Esophagus muscularis mucosa (tissue), 4 donors: ENCODE measurements at places on chromosomes 7 and 10. TPM values are rescaled to one million over a fixed set of nuclear protein-coding genes. Genes with fewer than 3 reads are reported as not detected.

The TDRD1 gene
- total RNA-seq, result not detected

The SLC18A3 gene
- total RNA-seq, result 0.42 TPM

The TBRG4 gene
- 60.1 TPM for total RNA-seq

The PLXNA4 gene
- 6.6 TPM for total RNA-seq

The ZNF239 gene
- 4.9 TPM for total RNA-seq

The HYAL4 gene
- total RNA-seq, result not detected

The FFAR4 gene
- total RNA-seq, result 0.45 TPM

The WNT2 gene
- 2.8 TPM for total RNA-seq

- H3K4me3 ChIP-seq, result no peak overlapping the region
- no peaks in the 10 kb centered on the region for H3K4me1 ChIP-seq
- no peaks in the 10 kb centered on the region for H3K27me3 ChIP-seq
Measured at GRCh38 chr10:62972103-62972502, 155.9 kb upstream of the EGR2 start.

GRCh38 chr7:11009631-11010030 lies 36.0 kb downstream of the PHF14 start:
- no peaks in the 10 kb centered on the region for H3K27me3 ChIP-seq
- no peak overlapping the region for H3K4me3 ChIP-seq
- H3K27ac ChIP-seq, result no peak overlapping the region

DNA sequence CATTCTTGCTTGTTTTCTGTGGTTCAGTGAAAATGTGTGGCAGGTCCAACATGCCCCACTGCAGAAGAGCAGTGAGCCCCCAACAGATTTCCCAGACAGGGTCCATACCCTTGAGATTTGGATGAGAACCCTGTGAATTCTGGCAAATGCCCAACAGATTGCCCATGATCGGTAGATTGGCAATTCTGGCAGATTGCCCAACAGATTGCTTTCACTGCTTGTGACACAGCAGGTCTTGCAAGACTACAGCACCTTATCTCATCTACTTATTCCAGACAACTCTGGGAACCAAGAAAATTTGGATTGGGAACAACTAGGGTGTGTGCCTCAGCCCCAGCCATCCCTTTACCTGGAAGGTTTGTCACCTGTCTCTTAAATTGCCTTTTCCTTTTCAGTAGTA lies 143.7 kb upstream of the COL1A2 start:
- no peaks in the 10 kb centered on the region for H3K4me1 ChIP-seq
- no peak overlapping the region for H3K4me3 ChIP-seq
- DNase-seq, result no peak
- H3K27ac ChIP-seq, result no peak overlapping the region
- H3K36me3 ChIP-seq, result no peaks in the 10 kb centered on the region

DNA sequence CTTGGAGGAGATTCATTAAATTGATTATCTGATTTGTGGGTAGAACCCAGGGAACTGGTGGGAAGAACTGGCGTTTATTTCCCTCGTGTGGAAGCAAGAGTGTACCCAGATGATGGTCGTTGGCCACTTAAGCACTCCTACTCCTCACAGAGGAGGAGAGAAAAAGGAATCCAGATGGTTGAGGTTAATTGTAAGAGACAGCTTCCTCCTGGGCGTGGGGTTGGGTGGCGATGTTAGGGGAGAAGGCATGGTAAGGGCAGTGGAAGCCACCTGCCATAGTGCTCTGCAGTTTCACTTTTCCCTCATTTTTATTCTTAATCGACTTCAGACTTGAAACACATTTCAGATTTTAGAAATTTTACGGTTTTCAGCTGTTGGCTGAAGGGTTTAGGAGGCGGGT lies 104.1 kb downstream of the DOCK1 start:
- no peak for DNase-seq
- H3K27ac ChIP-seq, result no peak overlapping the region
- H3K4me3 ChIP-seq, result no peak overlapping the region
- no peaks in the 10 kb centered on the region for H3K36me3 ChIP-seq

- no peak for DNase-seq
- H3K27me3 ChIP-seq, result no peaks in the 10 kb centered on the region
- no peak overlapping the region for H3K27ac ChIP-seq
- H3K36me3 ChIP-seq, result peaks cover 9% of the 10 kb centered on the region
Measured at GRCh38 chr7:121048195-121048594, 59.7 kb downstream of the CPED1 start.

DNA sequence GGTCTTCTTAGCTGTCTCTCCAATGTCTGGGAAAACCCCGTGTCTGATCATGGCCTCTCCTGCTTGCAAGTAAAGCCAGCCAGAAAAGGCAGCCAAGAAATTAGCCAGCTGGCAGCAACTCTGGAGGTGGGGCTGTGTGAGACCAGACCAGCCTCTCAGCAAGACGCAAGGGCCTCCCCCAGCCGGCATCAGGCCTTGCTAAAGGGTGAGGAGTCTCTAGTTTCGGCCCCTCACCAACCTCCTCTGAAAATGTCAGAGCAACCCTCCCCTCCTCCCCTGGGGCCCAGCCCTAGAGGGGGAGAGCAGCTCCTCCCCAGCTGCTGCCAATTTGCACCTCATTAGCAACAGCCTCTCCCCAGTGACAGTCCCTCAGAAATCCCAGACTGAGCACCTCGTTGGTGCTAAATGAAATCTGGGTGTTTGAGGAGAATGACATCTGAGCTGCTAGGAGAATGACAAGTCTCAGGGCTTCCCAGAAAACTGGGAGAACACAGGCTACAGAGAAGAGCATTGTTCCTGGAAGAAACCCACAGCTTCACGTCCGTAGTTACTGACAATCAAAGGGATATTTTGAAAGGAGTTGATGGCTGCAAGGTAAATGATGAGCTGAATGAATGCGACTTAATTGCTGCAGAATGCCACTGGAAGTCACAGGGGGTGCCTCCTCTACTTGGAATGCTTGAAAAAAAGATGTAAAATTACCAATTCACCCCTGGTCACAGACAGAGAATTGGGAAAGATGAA lies 25.9 kb downstream of the DGKI start:
- no peak for DNase-seq
- no peaks in the 10 kb centered on the region for H3K36me3 ChIP-seq

- no peaks in the 10 kb centered on the region for H3K27me3 ChIP-seq
- no peaks in the 10 kb centered on the region for H3K36me3 ChIP-seq
- H3K27ac ChIP-seq, result peak overlapping the region; percentile 95
- H3K4me1 ChIP-seq, result peaks cover 13% of the 10 kb centered on the region
- peak overlapping the region; percentile 93 for H3K4me3 ChIP-seq
Measured at GRCh38 chr7:27661811-27662489, 733 bp downstream of the HIBADH start.

GRCh38 chr7:31776616-31777015 lies 89.6 kb downstream of the PPP1R17 start:
- H3K27ac ChIP-seq, result no peak overlapping the region
- H3K36me3 ChIP-seq, result no peaks in the 10 kb centered on the region
- H3K4me1 ChIP-seq, result no peaks in the 10 kb centered on the region
- H3K4me3 ChIP-seq, result no peak overlapping the region

- no peak overlapping the region for H3K4me3 ChIP-seq
- no peaks in the 10 kb centered on the region for H3K27me3 ChIP-seq
- peaks cover 9% of the 10 kb centered on the region for H3K36me3 ChIP-seq
- no peaks in the 10 kb centered on the region for H3K4me1 ChIP-seq
- peak; percentile 50 for DNase-seq
- no peak overlapping the region for H3K27ac ChIP-seq
Measured at GRCh38 chr10:422241-422640, 267.2 kb downstream of the DIP2C start.

DNA sequence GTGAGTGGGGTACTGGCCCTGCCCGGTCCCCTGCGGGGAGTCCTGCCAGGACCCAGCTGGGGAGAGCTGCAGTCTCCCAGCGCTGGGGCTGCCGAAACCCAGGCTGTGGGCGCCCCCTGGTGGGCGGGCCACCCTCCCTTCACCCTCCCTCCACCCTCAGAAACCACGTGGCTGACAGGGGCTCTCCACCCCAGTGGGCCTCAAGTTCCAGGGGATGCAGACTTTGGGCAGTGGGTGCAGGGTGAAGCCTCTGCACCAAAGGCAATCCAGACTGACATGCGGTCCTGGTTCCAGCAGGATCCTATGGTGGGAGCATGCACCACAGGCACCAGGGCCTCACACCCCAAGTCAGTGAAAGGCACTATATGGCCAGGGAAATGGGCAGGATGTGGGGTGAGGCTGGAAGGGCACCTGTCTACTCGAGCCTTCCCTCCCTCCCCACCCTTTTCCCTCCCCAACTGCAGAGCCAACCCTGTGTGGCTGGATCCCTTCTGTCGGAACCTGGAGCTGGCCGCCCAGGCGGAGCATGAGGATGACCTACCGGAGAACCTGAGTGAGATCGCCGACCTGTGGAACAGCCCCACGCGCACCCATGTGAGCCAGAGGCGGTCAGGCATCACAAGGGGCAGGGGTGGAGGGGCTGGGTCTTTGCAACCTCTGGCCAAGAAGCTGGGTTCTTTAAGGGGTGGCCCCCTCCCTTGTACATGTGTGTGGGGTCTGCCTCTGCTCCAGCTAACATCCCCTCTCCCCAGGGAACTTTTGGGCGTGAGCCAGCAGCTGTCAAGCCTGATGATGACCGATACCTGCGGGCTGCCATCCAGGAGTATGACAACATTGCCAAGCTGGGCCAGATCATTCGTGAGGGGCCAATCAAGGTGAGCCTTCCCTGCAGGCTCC lies 38.8 kb downstream of the PSAP start:
- no peaks in the 10 kb centered on the region for H3K27me3 ChIP-seq
- no peak for DNase-seq

GRCh38 chr10:69769395-69769992 lies 32.2 kb upstream of the COL13A1 start:
- peaks cover 12% of the 10 kb centered on the region for H3K4me1 ChIP-seq
- no peak for DNase-seq
- no peak overlapping the region for H3K4me3 ChIP-seq
- no peak overlapping the region for H3K27ac ChIP-seq

- DNase-seq, result no peak
- no peaks in the 10 kb centered on the region for H3K36me3 ChIP-seq
- H3K4me1 ChIP-seq, result no peaks in the 10 kb centered on the region
- no peak overlapping the region for H3K27ac ChIP-seq
Measured at GRCh38 chr10:52213321-52213752, 100.7 kb upstream of the DKK1 start.

- peaks cover 7% of the 10 kb centered on the region for H3K36me3 ChIP-seq
- no peak overlapping the region for H3K4me3 ChIP-seq
- H3K27me3 ChIP-seq, result no peaks in the 10 kb centered on the region
- no peak overlapping the region for H3K27ac ChIP-seq
- DNase-seq, result no peak
Measured at GRCh38 chr7:98178321-98178720, 32.9 kb upstream of the BHLHA15 start.

DNA sequence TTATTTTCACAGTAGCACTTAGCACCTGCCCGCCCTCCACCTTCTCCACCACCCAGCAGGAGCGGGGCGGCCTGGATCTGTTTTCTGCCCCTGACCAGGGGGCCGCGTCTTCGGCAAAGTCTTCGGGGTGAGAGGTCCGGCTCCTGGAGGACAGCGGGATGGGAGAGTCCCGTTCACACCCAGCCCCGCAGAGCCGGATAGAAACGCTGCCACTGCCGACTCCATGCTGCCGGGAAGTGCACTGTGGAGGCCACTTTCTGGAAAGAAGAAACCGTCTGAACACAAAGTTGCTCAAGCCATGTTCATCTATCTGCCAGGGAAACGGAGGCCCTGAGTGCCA lies 14.5 kb upstream of the ZNF273 start:
- peaks cover 19% of the 10 kb centered on the region for H3K4me1 ChIP-seq
- peak overlapping the region; percentile 55 for H3K4me3 ChIP-seq
- H3K36me3 ChIP-seq, result no peaks in the 10 kb centered on the region
- H3K27ac ChIP-seq, result peak overlapping the region; percentile 16
- peak; percentile 88 for DNase-seq
- H3K27me3 ChIP-seq, result no peaks in the 10 kb centered on the region

GRCh38 chr7:91103363-91103762 lies 160.9 kb upstream of the FZD1 start:
- no peak overlapping the region for H3K27ac ChIP-seq
- no peaks in the 10 kb centered on the region for H3K27me3 ChIP-seq
- no peaks in the 10 kb centered on the region for H3K36me3 ChIP-seq
- no peak overlapping the region for H3K4me3 ChIP-seq
- peaks cover 9% of the 10 kb centered on the region for H3K4me1 ChIP-seq
